Suppressor macrophage (primary cell): ENCODE measurements at places on chromosomes 1 and 21.

DNA sequence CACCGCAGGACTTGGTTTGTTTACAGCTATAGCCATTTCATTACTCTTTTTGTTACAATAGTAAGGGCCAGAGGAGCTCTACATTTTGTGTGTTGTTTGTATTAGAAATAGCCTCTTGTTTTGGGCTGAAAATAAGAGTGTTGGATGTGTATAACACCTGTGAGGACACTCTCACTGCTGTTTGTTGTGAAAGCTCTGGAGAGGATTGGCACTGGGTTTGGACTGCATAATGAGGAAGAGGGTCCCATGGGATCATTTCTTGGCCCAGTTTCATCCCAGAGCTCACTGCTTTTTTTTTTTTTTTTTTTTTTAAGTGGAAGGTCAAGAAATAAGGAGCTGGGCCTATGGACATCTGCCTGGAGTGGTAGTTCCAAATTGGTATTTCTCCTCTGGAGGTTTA is 61.6 kb upstream of the KIAA0040 start:
- DNase-seq, result no peak

DNA sequence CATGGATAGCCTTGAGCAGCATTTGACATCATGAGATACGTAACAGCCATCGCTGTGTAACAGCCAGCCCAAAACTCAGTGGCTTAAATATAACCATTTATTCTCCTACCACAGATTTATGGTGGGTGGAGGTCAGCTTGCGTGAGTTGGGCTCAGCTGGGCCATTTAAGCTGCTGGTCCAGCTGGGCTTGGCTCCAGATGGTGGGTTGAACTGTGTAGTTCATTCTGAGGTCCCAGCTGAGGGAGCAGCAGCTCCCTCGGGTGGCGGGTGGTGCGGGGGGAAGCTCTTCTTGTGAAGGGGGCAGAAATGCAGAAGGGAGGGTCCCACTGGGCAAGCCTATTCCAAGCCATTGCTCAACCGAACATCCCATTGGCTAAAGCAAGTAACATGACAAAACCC is 75.9 kb downstream of the IGSF21 start:
- no peak for DNase-seq

DNA sequence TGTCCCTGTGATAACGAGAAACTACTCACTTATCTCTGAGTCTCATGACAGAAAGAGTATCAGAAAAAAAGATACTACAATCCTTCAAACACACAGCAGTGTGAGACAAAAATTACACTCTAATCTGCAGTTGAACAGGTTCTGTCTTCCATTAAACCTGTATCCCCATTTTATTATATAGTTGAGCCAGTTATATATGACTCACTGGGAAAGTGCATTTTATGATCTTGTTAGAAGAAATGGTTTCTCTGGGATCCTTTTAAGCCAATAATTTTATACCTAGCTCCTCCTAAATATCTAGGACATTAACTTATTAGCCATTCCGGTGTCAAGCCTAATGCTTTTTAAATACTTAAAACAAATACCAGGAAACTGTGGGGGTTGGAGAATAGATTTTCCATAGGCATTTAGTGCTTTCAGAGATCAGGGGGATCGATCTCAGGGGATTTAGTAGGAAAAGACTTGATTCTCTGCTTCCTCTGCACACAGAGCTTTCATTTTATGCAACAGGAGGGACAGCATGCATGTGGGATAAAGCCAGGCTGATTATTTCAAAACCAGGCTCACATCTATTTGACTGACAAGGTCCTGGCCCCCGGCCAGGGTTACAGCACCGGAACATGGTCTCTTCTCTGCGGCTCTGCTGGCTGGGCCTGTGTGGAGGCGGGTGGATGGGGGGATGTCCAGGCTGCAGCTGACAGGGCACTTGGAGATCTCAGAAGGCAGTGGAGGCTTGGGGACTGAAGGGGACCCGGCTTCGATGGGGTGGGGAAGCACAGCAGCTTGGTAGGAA is 310.6 kb downstream of the DISC1 start:
- DNase-seq, result no peak

DNA sequence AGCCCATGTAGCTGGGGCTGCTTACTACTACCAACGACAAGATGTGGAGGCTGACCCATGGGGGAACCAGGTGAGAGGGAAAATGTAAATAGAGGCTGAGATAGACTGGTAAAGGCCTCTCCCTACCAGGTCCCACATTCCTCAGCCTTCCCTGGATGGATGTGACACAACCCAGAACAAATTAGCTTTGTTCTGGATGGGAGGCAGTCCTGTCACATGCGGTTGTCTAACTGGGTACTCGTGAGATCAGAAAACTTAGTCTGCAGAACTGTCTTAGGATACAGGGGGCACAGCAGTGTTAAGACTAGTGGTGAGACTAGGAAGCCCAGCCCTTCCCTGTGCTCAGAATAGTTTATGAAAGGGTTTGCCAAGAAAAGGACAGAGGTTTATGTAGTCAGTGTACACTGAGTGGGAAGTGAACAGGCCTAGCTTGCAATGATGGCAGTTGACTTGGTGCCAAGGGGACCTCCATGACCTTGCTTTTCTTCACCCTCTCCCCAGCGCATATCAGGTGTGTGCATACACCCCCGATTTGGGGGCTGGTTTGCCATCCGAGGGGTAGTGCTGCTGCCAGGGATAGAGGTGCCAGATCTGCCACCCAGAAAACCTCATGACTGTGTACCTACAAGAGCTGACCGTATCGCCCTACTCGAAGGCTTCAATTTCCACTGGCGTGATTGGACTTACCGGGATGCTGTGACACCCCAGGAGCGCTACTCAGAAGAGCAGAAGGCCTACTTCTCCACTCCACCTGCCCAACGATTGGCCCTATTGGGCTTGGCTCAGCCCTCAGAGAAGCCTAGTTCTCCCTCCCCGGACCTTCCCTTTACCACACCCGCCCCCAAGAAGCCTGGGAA is 8.4 kb downstream of the MMACHC start:
- peak; percentile 14 for DNase-seq

DNA sequence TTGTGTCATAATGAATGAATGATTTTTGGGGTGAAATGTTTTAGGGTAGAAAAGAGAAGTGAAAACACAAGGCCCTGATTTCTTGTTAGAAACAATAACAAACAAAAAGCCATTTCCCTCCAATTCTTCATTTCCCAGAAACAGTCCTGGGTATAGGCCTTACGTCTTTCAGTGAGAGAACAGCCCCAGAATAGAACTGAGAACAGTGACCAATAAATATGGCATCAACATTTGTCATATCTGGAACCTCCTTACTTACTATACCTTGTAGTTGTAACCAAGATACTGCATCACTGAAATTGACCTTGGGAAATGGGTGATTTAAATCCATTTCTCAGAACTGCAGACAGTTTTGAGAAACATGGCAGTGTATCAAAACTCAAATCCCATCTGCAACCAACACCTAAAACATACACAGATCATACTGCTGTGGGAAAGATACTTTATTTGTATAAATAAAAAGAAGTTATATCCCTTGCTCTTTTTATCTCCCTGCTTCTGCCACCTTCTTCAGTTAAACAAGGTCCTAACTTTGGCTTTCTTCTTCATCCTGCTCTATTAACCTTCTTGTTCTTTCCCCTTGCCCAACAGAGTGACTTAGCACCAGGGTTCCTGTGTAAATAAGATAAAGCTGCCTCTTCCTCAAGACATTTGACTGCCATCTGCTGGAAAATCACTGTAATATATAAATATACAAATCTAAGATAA is 19.5 kb downstream of the XKR8 start:
- peak; percentile 86 for DNase-seq

DNA sequence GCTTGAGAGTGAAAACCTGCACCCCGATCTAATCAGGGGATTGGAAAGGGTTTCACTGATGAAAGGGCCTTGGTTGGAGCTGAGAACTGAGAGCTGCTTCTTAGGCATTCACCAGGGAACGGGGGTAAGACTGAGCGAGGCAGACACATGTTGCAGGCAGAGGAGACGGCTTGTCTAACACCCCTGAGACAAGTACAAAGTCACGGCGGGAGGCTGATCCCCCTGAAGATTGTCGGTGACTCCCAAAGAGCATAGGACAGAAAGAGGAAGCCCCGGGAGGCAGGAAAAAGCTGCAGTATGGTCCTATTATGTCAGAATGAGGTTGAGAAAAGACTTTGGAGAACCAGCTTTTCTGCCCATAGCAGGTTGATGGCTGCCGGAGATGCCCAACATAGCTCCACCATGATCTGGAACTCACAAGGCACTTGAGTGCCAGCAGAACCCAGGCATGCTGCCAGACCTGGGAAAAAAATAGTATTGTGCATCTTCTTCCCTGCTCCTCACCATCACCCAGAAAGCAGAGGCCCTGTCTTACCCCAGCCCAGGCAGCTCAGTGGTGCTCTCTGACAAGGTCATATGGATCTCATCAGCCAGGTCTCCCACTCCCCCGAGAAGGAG is 463.9 kb upstream of the PROX1 start:
- no peak for DNase-seq

- no peak for DNase-seq
Measured at GRCh38 chr21:27036736-27037301, 69.9 kb upstream of the ADAMTS5 start.

DNA sequence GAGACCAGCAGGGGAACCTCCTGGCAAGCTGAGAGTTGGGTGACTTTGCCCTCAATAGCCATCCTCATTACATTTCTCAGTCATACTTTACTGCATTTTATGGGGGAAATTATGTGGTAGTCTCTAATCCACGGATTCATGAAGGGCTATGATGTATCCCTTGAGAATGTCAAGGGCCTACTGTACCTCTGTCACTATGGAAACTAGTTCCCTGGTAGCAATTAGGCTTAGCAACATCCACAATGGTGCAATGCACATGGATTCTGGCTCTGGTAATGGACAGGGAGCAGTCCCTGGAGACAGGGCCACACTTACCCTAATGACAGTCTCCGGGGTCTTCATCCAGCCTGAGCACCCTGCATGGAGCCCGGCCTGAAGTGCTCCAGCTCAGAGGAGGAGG is 26.5 kb downstream of the LRRN2 start:
- no peak for DNase-seq

DNA sequence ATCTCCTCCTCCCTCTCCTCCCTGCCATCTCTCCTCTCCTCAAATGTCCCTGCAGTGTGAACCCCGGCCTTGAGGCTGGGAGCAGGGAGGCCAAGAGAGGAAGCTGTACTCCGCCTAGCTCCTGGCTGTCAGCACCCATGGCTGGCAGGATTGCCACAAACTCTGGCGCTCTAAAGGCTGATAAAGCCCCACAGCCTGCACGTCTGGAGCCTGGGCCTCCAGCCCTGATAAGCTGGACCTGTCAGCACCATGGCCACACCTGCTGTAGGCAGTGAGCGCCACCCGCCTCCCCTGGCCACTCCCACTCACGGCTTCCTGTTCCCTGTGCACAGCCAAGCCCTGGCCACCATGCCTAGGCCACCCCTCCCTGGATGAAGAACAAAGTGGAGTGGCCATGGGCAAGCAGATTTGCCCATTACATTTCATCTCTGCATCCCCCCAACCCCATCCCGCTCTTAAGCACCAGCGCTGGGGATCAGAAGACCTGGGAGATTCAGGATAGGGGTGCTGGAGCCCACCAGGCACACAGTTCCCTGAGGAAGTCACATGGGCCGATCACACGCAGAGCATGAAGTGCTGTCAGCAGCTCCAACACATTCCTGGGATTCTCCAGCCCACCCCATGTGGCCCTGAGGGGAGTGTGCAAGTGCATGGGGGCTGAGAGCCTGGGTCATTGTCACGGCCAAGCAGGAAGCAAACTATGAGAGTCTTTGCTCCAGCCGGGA is 24.2 kb upstream of the NPPB start:
- peak; percentile 60 for DNase-seq

DNA sequence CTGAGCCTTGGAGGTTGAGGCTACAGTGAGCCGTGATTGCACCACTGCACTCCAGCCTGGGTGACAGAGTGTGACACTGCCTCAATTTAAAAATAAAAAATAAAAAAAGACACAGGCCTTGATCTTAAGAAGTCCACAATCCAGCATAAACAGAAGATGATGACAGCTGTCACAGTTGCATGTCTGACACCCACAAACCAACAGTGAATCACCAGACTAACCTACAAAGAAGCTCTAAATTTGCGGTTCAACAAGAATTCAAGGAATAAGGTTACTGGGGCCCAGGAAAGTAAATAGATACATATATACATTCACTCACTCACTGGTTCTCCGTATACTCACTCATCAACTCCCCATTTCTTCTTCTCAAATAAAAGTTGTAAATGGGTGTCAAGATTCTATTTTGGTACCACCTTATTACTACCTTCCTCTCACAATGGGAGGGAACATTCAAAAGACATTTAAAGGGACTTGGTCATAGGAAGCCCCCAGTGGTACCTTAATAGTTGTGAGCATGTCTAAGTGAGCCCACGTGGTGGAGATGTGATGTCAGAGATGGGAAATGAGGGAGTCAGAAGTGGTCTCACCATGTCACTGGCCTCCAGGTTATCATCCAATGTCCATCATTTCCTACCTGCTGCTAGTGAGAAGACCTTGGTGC is 66.9 kb upstream of the PRDX6 start:
- DNase-seq, result peak; percentile 38

GRCh38 chr1:46158312-46159281 is 16.3 kb upstream of the TSPAN1 start:
- DNase-seq, result no peak
